ENCODE measurements at places on chromosomes 5 and 9.

GRCh38 chr9:84405667-84406066, 65.1 kb upstream of the SLC28A3 start:
- no peak for DNase-seq

GRCh38 chr9:124222918-124223720, 34.6 kb upstream of the NEK6 start:
- DNase-seq = no peak

DNA sequence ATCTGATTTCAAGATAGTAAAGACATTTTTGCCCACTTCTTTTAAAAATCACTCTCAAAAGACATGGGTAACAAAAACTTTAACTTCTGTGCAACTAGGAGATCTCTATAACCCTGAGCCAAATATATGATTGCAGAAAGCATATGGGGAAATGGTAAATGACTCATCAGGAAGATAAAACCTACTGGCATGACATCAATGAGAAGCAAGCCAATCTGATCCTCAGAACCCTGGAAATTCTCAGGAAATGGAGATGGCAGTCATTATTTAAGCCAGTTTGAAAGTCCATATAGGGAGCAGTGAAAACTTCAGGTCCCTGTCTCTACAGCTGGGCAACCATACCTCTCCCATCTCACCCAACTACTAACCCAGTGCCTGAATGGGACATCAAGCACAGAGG, 249.7 kb upstream of the NREP start:
- DNase-seq = no peak

GRCh38 chr9:125106285-125106893, 36.9 kb downstream of the SCAI start:
- no peak for DNase-seq

DNA sequence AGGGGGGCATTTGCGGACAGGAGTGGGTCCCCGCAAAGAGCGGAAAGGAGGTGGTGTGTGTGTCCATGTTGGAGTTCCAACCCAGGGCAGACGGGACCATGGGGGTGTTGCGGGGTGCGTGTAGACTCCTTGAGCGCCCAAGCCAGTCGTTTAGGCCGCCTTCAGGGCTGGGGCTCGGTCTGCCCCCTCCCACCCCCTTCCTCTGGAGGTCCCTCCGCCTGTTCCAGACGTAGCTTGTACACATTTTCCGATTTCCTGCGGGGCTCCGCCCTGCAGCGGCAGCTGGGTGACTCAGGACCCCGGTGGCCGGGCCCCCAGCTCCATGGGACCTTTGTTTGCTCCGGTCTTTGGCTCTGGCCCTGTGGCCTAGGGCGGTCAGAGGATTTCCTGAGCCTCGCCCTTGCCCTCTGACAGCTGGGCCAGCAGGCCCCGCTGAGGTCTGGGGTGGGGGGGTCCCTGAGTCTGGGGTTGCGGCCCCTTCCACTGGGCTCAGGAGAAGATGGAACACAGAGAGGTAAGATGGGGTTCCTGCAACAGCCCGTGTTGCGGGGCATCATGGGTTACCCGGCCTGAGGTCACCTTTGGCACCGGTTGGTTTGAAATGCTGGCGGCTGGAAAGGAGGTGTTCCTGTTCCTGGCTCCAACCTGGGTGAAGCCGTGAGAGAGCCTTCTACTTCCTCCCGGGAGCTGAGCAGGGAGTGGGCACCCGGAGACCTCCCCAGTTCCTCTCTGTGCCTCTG, 1.5 kb downstream of the PKN3 start:
- DNase-seq = no peak

- DNase-seq = no peak
Observed at GRCh38 chr5:42131081-42131480, 206.0 kb downstream of the FBXO4 start.
